Astrocyte (in vitro differentiated cells and primary cell): ENCODE measurements at places on chromosomes 12 and 14. TPM values are rescaled to one million over a fixed set of nuclear protein-coding genes. Genes with fewer than 3 reads are reported as not detected.
A peak's percentile ranks its signal among the peaks of the same experiment; 100 is the strongest.

Gene NIN
- 38.2 and 45.4 TPM in 2 replicates for total RNA-seq

DNA sequence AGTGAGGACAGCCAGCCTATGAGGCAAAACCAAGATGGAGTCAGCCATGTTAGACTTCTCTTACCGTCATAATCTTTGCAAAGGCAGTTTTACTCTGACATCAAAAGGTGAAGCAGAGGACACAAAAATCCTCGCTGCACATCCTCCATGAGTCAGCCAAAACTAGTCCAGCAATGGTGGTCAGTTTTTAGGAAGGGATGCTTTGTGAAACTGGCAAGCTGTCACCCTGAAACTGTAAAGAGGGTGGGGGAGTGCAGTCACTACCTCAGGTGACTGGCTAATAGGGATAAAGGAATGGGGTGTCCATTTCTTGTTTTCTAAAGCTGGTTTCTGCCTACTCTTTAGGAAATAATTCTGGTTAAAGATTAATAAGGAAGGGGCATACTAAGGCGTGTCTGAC lies 5.4 kb upstream of the CIPC start:
- no peak for DNase-seq

- no peak for DNase-seq
Observed at GRCh38 chr12:7583471-7583870, 79.9 kb upstream of the CD163 start.

Gene RASSF8
- 24.2 and 39.5 TPM in 2 replicates for total RNA-seq

GRCh38 chr12:25388183-25388582 lies 137.5 kb upstream of the KRAS start:
- peak; percentile 68 for DNase-seq

Gene TNFAIP2
- 24.9 and 29.5 TPM in 2 replicates for total RNA-seq

DNA sequence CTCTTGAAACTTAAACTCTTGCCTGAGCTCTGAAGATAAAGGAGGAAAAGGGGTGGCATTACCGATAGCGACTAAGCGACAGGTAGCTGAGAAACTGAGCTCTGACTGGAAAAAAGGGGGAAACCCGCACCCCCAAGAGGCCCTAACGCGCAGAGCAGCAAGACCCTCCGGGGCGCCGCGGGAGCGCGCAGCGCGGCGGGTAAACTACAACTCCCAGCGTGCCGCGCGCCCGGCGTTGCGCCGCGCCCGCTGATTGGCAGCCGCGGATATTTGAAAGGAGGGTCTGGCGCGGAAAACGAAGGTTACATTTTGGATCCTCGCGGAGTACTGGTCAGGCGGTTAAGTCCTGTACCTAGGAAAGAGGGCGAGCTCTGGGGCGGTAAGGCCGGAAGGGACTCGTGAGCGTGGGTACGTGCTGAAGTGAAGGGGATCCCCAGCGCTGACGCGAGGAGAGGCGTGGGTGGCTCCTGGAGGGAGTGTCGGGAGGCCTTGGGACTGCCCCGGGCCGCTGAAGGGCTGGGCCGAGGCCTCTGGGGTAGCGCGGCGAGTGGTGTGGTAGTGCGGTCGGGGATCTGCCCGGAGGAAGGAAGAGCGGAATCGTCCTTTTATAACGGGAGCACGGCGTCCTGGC lies at the start of gene ESPL1:
TSS of gene ESPL1 (plus strand) at position 301 of the 631 bp plus-strand sequence. CDS start 468 bp downstream, outside the sequence.
- peak; percentile 57 for DNase-seq

DNA sequence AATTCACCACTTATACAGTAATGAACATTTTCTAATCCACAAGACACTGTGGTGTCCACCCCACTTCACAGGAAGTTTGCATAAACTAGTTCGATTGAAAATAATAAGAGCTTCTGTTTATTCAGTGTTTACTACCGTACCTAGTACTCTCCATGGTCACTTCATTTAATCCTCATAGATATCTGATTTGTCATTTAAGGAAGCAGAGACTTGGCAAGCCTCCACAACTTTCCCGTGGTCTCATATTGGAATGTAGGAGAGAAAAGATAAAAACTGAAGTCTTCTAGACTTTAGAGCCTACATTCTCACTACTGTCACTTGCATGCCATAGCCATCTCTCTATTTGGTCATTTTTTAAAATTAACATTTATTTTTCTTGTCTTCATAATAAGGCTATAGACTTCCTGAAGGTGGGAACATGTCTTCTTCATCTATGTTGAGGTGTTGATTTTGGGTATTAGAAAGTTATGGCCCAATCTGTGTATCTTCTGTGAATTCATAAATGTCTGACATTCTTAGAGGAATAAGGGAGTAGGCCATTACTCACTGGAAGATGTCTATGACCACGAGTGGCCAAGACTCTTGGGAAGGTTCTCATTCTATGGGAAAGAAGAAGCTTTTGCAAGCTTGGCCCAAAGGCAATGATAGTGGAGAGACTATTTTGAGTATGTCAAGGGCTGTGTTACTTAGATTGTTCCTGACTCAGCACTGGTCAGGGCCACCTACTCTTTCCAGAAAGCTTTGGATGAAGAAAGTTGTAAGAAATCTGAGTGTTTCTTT lies 423.7 kb downstream of the LRIG3 start:
- DNase-seq = peak; percentile 26

- no peak for DNase-seq
Observed at GRCh38 chr12:113961921-113962710, 4.0 kb downstream of the RBM19 start.

Gene DERA
- 30.0 and 40.1 TPM in 2 replicates for total RNA-seq

Gene KCNK10
- total RNA-seq = 0.12 and 0.14 TPM in 2 replicates

- peak; percentile 77 for DNase-seq
Observed at GRCh38 chr12:57087010-57087690, 1.8 kb upstream of the NAB2 start.

- DNase-seq = peak; percentile 95
Observed at GRCh38 chr14:24224618-24225071, 7.5 kb downstream of the NEDD8 start.

- DNase-seq = no peak
Observed at GRCh38 chr12:50686406-50686805, 77.5 kb upstream of the ATF1 start.

- no peak for DNase-seq
Observed at GRCh38 chr12:32587581-32588495, 91.3 kb upstream of the DNM1L start.

Gene DPPA3
- total RNA-seq = not detected in 2 replicates

GRCh38 chr14:104697317-104697703 lies 7.9 kb downstream of the INF2 start:
- no peak for DNase-seq

Gene TMEM260
- 18.1 and 20.6 TPM in 2 replicates for total RNA-seq

GRCh38 chr14:23259426-23259825 lies 21.7 kb downstream of the RNF212B start:
- DNase-seq = no peak

- no peak for DNase-seq
Observed at GRCh38 chr12:47362126-47362705, 282.5 kb upstream of the AMIGO2 start.

Gene HEBP1
- 27.8 and 28.9 TPM in 2 replicates for total RNA-seq

DNA sequence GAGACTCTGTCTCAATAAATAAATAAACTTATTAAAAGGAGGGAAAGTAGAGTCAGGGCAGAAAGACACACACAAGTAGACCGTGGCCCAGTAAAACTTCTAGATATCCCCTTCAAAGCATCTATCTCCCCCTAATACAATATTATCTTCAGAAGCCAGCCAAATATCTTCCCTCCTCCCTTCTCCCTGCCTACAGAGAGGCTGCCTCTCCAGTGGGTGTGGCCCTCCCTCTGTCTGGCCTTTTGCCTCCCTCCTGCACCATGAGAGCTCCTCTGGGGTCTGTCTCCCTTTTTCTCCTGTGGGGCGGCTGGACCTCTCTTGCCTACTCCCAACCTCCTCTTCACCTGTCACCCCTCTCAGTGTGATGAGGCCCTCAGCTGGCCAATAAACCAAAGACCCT lies 139.2 kb downstream of the EGLN3 start:
- no peak for DNase-seq

- no peak for DNase-seq
Observed at GRCh38 chr14:89746654-89747053, 207.9 kb downstream of the EFCAB11 start.

Gene AKAP5
- 2.9 and 3.1 TPM in 2 replicates for total RNA-seq

- DNase-seq = no peak
Observed at GRCh38 chr12:81992461-81992860, 233.3 kb upstream of the PPFIA2 start.

GRCh38 chr12:59149995-59150642 lies 229.8 kb upstream of the LRIG3 start:
- peak; percentile 70 for DNase-seq

GRCh38 chr14:79251278-79251677 lies 960.0 kb downstream of the DIO2 start:
- DNase-seq = no peak

- DNase-seq = no peak
Observed at GRCh38 chr12:76081909-76082308, 2.6 kb downstream of the NAP1L1 start.

- peak; percentile 39 for DNase-seq
Observed at GRCh38 chr12:76312315-76312714, 35.9 kb downstream of the BBS10 start.

DNA sequence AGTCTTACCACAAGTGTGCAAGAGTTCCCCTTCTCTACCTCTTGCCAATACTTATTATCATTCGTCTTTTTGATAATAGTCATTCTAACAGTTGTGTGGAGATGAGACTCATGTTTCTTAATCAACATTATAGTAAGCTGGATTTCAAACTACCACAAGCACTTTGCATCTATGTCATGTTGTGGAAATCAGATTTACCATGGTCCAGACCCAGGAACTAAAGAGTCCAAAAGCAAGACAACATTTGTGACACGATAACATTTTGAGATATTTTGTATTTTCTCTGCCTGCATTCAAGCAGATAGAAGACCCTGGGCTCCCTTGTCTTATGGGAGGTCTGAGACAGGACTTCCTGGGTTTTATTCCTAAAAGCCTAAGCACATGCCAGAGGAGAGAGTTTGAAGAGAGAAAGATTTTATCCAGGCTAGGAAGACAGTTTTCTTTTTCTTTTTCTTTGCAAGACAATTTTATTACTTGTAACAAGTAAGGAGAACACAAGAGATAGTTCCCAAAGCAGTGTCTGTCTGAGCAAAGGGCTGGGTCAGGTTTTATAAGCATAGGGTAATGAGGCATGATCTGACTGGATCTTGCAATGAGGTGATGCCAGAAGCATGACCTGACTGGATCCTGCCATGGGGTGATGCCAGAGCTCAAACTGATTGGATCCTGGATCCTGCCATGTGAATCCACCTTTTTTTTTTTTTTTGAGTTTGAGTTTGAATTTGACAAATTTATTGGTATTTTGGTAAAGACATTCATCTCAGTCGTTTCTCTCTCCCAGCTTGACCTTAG lies 180.5 kb upstream of the HMGA2 start:
- no peak for DNase-seq

DNA sequence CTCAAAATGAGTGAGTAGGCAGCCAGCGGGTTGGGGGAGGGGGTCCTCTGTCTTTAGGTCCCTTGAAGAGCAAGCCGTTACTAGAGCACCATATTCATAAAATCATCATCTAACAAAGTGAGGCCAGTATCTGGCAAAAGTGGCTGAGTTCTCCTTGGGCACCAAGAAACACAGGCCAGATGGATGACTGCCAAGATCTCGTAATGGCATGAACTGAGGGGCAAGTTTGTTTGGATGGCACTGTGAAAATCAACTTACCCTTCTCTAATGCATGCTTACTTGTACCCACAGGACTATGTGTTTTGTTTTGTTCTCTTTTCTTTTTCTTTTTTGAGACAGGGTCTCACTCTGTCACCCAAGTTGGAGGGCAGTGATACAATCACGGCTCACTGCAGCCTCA lies 41.6 kb downstream of the GNPTAB start:
- no peak for DNase-seq

Gene GALNT16
- 6.2 and 6.3 TPM in 2 replicates for total RNA-seq

- DNase-seq = no peak
Observed at GRCh38 chr14:34688470-34689206, 25.8 kb downstream of the CFL2 start.

DNA sequence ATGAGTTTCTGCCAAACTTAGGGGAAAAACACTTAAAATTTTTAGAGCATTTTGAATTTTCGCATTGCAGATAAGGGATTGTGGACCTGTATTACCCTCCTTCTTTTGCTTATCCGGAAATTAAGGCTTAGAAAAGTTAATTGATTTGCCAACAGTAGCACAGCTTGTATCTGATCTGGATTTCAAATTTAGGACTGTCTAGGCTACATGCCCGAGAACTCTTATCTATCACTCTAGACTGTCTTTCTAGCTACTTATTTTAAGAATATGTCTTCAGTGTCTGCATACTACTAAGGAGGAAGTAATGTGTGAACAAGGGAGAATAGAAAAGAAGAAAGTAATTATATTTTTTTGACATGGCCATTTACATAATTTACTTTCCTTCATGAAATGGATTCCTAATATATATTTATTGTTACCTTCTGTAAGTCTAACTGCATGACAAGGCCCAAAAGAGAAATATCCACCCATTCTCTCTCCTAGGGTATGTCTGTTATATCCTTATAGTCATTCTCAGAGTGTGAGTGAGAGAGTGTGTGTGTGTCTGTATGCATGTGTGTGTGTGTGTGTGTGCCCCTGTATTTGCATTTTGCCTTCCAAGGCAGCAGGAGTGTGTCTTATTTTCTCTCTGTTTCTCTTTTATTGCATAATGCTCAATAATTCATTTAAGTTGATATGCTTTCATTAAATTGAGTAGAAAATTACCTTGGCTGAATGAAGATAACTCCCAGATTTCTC lies 132.1 kb downstream of the SLC5A8 start:
- DNase-seq = no peak

- peak; percentile 17 for DNase-seq
Observed at GRCh38 chr12:578748-579419, 84.4 kb downstream of the NINJ2 start.

- DNase-seq = no peak
Observed at GRCh38 chr14:37545174-37545573, 49.9 kb downstream of the FOXA1 start.

GRCh38 chr12:79725987-79726386 lies 35.2 kb upstream of the PAWR start:
- DNase-seq = peak; percentile 86

DNA sequence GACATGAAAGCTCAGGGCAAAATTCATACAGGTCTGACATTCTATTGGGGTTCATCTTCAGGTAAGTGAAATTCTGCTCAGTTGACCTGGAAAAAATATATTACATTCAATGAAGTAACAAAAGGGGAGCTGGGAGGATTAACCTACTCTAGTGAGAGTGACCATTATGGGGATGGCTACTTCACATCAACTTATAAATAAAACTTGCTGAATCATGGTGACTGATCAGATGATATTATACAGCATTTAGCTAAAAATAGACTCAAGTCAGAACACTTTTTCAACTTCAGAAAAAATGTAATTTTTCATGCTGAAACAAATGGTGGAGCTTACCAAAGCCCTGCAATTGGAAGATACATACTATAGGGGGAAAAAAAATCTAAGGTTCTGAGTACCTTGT lies 800.2 kb downstream of the FSCB start:
- DNase-seq = no peak
